Endothelial cell of umbilical vein (primary cell): ENCODE measurements at places on chromosomes 12 and 14. TPM values are rescaled to one million over a fixed set of nuclear protein-coding genes. Genes with fewer than 3 reads are reported as not detected.

The GPR65 gene
- polyA plus RNA-seq = 0.03 TPM in 1 of 2 replicates, not detected in the other

The RAPGEF3 gene
- 30.8 and 34.5 TPM in 2 replicates for polyA plus RNA-seq

The ETFBKMT gene
- 1.2 and 1.4 TPM in 2 replicates for polyA plus RNA-seq

The NANOG gene
- polyA plus RNA-seq = 0.03 TPM in 1 of 2 replicates, not detected in the other

The FAM222A gene
- polyA plus RNA-seq = 0.62 and 0.76 TPM in 2 replicates

The CNTN1 gene
- 0.02 TPM in 1 of 2 replicates, not detected in the other for polyA plus RNA-seq

The CISTR gene
- not detected in 2 replicates for polyA plus RNA-seq

The CACNA1C gene
- not detected in 2 replicates for polyA plus RNA-seq

The ALX1 gene
- polyA plus RNA-seq = 3.5 TPM in 2 replicates

The SYCP3 gene
- polyA plus RNA-seq = not detected in 2 replicates

The PRKD1 gene
- polyA plus RNA-seq = 3.5 and 3.9 TPM in 2 replicates

The SYT1 gene
- 2.6 and 3.2 TPM in 2 replicates for polyA plus RNA-seq

DNA sequence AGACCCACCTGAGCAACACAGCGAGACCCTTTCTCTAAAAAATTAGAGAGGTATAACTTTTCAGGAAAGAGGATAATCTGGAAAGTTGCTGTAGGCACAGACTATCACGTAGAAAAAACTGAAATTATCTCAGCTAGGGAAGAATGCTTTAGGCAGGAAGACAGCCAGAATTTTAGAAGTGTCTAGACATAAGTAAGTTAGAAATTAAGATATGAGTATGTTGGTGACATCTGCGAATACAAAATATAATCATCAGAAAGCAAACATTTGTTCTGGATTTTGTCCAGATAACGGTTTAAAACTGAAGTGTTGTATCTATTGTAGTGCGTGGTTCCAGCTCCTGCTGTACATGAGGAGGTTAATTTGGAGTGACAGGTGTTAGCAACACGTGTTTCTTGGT lies 123.2 kb downstream of the FBXL14 start:
- no peaks in the 10 kb centered on the region for H3K36me3 ChIP-seq
- no peak overlapping the region for H3K27ac ChIP-seq
- no peak for DNase-seq
- H3K4me1 ChIP-seq = peaks cover 27% of the 10 kb centered on the region

- no peaks in the 10 kb centered on the region for H3K36me3 ChIP-seq
- DNase-seq = peak; percentile 15
- no peak overlapping the region for H3K27ac ChIP-seq
These were observed 73.0 kb downstream of the FUT8 start for GRCh38 chr14:65485516-65485915.

- no peak for DNase-seq
- no peaks in the 10 kb centered on the region for H3K27me3 ChIP-seq
- no peaks in the 10 kb centered on the region for H3K4me1 ChIP-seq
- H3K27ac ChIP-seq = no peak overlapping the region
- H3K36me3 ChIP-seq = no peaks in the 10 kb centered on the region
These were observed 908.1 kb downstream of the GALC start for GRCh38 chr14:87084908-87085307.

- no peaks in the 10 kb centered on the region for H3K27me3 ChIP-seq
- no peak for DNase-seq
- H3K4me3 ChIP-seq = no peak overlapping the region
- H3K36me3 ChIP-seq = no peaks in the 10 kb centered on the region
- H3K27ac ChIP-seq = no peak overlapping the region
- no peaks in the 10 kb centered on the region for H3K4me1 ChIP-seq
These were observed 321.4 kb upstream of the LRFN5 start for GRCh38 chr14:41285186-41285748.

DNA sequence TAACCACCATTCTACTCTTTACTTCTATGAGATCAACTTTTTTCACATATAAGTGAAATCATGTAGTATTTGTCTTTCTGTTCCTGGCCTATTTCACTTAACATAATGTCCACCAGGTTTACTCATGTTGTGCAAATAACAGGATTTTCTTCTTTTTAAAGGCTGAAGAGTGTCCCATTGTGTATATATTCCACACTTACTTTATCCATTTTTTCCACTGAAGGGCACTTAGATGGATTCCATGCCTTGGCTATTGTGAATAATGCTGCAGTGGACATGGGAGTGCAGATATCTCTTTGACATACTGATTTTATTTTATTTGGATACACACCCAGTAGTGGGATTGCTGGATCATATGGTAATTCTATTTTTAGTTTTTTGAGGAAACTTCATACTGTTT lies 181.1 kb upstream of the HMGA2 start:
- H3K27ac ChIP-seq = no peak overlapping the region
- no peak overlapping the region for H3K4me3 ChIP-seq
- peaks cover 14% of the 10 kb centered on the region for H3K4me1 ChIP-seq
- H3K27me3 ChIP-seq = no peaks in the 10 kb centered on the region
- H3K36me3 ChIP-seq = no peaks in the 10 kb centered on the region

- no peaks in the 10 kb centered on the region for H3K4me1 ChIP-seq
- peaks cover 3% of the 10 kb centered on the region for H3K36me3 ChIP-seq
- no peak for DNase-seq
- H3K4me3 ChIP-seq = no peak overlapping the region
- no peak overlapping the region for H3K27ac ChIP-seq
These were observed 38.9 kb downstream of the SFSWAP start for GRCh38 chr12:131749618-131750315.

- no peak overlapping the region for H3K4me3 ChIP-seq
- DNase-seq = no peak
- no peak overlapping the region for H3K27ac ChIP-seq
- no peaks in the 10 kb centered on the region for H3K36me3 ChIP-seq
- H3K4me1 ChIP-seq = no peaks in the 10 kb centered on the region
These were observed 624 bp upstream of the PLEKHD1 start for GRCh38 chr14:69483765-69484443.

DNA sequence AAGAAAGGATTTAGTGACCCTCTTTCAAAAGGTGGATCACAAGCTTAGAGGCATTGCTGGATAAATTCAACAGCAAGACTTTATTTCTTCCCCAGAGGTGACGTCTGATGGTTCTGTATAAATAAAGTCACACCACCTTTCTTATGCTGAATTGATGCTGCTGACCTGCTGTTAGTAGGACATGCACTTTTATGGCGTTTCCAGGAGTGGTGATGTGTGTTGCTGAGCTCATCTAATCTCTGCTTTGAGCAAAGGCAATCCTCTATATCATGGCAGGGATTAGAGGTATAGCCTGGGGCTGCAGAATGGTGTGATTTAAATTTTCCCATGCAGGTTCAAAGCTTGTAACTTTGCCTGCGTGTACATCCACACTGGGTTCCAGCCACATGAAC lies 94.9 kb downstream of the ETV6 start:
- H3K27me3 ChIP-seq = no peaks in the 10 kb centered on the region
- DNase-seq = no peak
- H3K36me3 ChIP-seq = no peaks in the 10 kb centered on the region
- H3K4me3 ChIP-seq = no peak overlapping the region

GRCh38 chr12:7512553-7512952 lies 9.0 kb upstream of the CD163 start:
- H3K27me3 ChIP-seq = no peaks in the 10 kb centered on the region
- DNase-seq = no peak
- no peak overlapping the region for H3K27ac ChIP-seq
- no peaks in the 10 kb centered on the region for H3K36me3 ChIP-seq

GRCh38 chr12:15629108-15629507 lies 160.1 kb downstream of the EPS8 start:
- peaks cover 54% of the 10 kb centered on the region for H3K4me1 ChIP-seq
- H3K27me3 ChIP-seq = no peaks in the 10 kb centered on the region
- no peak overlapping the region for H3K4me3 ChIP-seq
- H3K36me3 ChIP-seq = no peaks in the 10 kb centered on the region

GRCh38 chr14:81384900-81385299 lies 15.2 kb downstream of the STON2 start:
- H3K4me3 ChIP-seq = no peak overlapping the region
- no peak for DNase-seq
- no peaks in the 10 kb centered on the region for H3K4me1 ChIP-seq
- no peaks in the 10 kb centered on the region for H3K36me3 ChIP-seq
- H3K27ac ChIP-seq = no peak overlapping the region
- H3K27me3 ChIP-seq = no peaks in the 10 kb centered on the region

DNA sequence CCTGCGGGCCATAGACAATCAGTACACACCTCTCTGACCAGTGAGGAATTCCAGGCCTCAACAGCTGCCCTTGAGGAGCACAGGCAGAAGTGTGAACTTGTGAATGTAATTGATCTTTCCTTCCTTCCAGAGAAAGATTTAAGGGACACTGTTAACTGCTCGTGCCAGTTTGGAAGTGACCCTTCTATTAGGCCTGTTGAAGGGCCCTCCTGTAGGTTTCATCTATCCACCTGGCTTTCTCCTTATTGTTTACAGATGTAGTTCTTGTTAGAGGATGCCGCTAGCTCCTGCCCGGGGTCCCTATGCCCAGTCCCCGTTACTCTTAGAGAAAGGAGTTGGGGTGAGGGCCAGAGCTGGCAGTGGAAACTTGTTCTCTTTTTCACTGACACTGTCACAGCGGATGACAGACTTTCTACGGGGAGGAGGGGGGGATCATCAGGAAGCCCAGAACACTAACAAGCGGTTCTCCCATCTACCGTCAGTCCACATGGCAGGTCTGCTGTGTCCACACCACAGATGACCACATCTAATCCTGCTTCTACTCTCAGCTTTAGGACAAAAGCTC lies 42.6 kb downstream of the SH2B3 start:
- peaks cover 36% of the 10 kb centered on the region for H3K36me3 ChIP-seq
- peaks cover 51% of the 10 kb centered on the region for H3K4me1 ChIP-seq
- no peak for DNase-seq
- no peaks in the 10 kb centered on the region for H3K27me3 ChIP-seq
- H3K27ac ChIP-seq = no peak overlapping the region

GRCh38 chr14:44461811-44462210 lies 45.3 kb downstream of the FSCB start:
- no peak for DNase-seq
- no peak overlapping the region for H3K4me3 ChIP-seq
- no peaks in the 10 kb centered on the region for H3K36me3 ChIP-seq
- H3K27me3 ChIP-seq = no peaks in the 10 kb centered on the region
- H3K27ac ChIP-seq = no peak overlapping the region

DNA sequence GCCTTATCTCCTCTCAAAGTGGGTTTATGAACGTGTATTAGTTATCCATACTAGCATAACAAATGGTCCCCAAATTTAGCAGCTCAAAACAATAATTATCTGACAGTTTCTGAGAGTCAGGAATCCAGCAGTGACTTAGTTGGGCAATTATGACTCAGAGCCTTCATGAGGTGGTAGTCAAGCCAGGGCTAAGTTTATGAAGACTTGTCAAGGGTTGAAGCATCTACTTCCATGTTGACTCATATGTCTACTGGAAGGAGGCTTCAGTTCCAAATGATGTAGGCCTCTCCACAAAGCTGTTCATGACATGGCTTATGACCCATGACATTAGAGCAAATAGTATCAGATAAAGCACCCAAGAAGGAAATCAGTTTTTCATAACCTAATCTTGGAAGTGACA lies 73.2 kb downstream of the IPO8 start:
- H3K27me3 ChIP-seq = no peaks in the 10 kb centered on the region
- H3K4me3 ChIP-seq = no peak overlapping the region
- no peak overlapping the region for H3K27ac ChIP-seq
- no peak for DNase-seq
- no peaks in the 10 kb centered on the region for H3K4me1 ChIP-seq

GRCh38 chr14:52481864-52482263 lies 70.4 kb downstream of the TXNDC16 start:
- no peaks in the 10 kb centered on the region for H3K4me1 ChIP-seq
- no peak overlapping the region for H3K27ac ChIP-seq
- H3K36me3 ChIP-seq = no peaks in the 10 kb centered on the region
- no peak overlapping the region for H3K4me3 ChIP-seq

DNA sequence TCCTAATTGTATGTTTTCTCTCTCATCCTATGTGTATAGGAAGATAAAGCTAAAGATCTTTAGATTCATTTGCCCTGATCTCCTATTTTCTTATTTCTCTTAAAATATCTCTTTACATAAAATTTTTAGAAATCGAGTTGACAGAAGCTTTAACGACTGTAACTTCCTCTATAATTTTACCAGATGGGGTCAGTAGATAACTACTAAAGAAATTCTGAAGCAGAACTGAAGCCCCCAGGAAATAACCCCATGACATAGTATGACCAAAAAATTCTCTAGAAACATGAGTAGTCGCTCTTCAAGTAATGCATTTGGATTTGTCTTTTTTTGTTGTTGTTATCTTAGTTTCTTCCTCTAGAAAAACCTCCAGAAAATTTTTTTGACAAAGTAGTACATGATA lies 288.0 kb downstream of the ERC1 start:
- no peak overlapping the region for H3K27ac ChIP-seq
- no peak for DNase-seq
- H3K27me3 ChIP-seq = no peaks in the 10 kb centered on the region

- H3K36me3 ChIP-seq = no peaks in the 10 kb centered on the region
- H3K4me3 ChIP-seq = no peak overlapping the region
- H3K27ac ChIP-seq = no peak overlapping the region
- no peaks in the 10 kb centered on the region for H3K4me1 ChIP-seq
- peaks cover 8% of the 10 kb centered on the region for H3K27me3 ChIP-seq
These were observed 24.8 kb upstream of the PCED1B start for GRCh38 chr12:47054659-47055058.

DNA sequence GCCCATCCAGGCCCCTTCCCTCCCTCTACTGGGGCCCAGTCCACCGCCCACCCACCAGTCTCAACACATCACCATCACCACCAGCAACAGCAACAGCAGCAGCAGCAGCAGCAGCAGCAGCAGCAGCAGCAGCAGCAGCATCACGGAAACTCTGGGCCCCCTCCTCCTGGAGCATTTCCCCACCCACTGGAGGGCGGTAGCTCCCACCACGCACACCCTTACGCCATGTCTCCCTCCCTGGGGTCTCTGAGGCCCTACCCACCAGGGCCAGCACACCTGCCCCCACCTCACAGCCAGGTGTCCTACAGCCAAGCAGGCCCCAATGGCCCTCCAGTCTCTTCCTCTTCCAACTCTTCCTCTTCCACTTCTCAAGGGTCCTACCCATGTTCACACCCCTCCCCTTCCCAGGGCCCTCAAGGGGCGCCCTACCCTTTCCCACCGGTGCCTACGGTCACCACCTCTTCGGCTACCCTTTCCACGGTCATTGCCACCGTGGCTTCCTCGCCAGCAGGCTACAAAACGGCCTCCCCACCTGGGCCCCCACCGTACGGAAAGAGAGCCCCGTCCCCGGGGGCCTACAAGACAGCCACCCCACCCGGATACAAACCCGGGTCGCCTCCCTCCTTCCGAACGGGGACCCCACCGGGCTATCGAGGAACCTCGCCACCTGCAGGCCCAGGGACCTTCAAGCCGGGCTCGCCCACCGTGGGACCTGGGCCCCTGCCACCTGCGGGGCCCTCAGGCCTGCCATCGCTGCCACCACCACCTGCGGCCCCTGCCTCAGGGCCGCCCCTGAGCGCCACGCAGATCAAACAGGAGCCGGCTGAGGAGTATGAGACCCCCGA lies 6.8 kb upstream of the RNU7-1 start:
- no peaks in the 10 kb centered on the region for H3K27me3 ChIP-seq
- H3K27ac ChIP-seq = peak overlapping the region; percentile 20
- peaks cover 36% of the 10 kb centered on the region for H3K36me3 ChIP-seq
- peaks cover 22% of the 10 kb centered on the region for H3K4me1 ChIP-seq
- DNase-seq = no peak
- no peak overlapping the region for H3K4me3 ChIP-seq

DNA sequence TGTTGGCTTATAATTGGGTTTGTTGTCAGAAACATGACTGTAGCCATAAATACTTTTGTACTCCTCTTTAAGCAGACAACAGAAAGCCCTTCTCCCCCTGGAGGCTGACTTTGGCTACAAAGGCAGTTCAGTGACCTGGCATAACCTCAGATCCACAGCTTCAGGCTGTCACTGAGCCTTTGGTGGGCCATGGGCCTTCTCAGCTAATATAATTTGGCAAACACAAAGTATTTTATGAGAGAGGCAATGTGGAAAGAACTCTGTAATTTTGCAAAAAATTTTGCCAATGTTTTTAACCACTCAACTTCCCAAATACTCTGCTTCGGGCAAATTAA lies 15.5 kb upstream of the MGP start:
- H3K4me1 ChIP-seq = peaks cover 20% of the 10 kb centered on the region
- H3K4me3 ChIP-seq = no peak overlapping the region
- H3K36me3 ChIP-seq = no peaks in the 10 kb centered on the region
- H3K27me3 ChIP-seq = no peaks in the 10 kb centered on the region
- DNase-seq = no peak
